ENCODE measurements at places on chromosomes 13 and 19.

GRCh38 chr19:5559804-5560133, 8.0 kb downstream of the TINCR start:
- DNase-seq: no peak

DNA sequence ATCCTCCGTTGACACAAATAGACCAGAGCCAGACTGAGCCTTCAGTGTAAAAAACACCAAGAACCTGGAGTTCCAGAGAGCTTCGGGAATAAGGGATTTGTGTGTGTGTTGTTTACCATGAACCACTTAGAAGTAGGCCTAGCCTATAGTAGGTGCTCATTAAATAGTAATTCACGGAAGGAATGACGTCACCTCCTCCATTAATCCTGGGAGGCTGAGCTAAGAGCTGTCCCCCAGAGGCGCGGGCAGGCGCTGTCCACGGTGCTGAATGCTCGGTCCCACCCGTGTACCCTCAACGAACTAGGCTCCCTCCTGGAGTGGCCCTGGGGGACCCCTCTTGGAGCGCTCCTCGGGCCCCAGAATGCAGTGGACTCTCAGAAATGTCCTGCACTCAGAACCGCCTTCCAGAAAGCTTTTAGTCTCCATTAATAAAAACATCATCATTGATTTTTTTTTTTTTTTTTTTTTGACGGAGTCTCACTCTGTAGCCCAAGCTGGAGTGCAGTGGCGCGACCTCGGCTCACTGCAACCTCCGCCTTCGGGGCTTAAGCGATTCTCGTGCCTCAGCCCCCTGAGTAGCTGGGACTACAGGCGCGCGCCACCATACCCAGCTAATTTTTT, 6.5 kb downstream of the UNC13A start:
- peak; percentile 67 for DNase-seq

DNA sequence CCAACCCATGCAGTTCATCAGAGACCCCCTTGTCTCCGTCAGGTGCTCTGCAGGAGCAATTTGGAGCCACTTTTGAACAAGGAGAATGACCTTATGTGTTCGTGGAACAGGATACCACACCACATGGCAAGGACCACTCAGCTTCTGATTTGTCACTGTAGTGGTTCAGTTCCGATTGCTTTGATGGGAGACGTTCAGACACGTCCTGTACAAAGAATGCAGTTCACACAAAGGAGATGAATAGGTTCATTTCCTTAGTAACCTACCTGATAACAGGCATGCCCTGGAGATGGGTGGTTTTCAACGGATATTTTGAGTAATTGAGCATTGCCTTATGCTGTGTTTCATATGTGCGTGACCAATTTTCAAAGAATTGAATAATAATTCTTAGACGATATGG, 17.2 kb downstream of the FGF9 start:
- no peak for DNase-seq

DNA sequence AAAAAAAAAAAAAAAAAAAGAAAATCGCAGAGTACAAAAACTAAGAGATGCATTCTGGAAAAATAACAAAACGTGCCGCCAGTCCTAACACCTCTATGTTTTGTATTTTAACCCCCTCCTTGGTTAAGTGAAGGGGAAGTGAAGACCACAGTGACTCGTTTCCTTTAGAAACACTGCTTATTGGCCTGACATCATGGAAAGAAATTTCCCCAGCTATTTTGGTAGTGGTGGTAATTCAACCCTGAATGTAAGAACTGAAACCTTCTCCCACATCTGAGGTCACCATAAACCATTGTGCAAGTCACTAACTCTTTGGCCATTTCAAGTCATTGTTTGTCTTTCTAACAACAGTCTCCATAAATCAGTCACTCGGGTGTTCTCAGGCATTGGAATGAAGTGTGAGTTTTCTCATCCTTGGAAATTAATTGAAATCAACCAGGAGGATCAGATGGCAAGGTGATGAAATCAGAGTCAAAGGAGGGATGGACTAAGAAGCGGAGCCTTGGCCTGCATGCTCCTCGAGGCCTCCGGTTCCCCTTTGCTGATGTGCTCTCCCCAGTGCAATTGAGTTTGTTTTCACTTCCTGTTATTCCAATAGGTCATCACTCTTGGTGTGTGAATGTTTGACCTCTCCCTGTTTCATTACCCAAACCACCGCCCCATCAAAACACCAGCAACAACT, 443.9 kb downstream of the FGF9 start:
- DNase-seq: no peak

DNA sequence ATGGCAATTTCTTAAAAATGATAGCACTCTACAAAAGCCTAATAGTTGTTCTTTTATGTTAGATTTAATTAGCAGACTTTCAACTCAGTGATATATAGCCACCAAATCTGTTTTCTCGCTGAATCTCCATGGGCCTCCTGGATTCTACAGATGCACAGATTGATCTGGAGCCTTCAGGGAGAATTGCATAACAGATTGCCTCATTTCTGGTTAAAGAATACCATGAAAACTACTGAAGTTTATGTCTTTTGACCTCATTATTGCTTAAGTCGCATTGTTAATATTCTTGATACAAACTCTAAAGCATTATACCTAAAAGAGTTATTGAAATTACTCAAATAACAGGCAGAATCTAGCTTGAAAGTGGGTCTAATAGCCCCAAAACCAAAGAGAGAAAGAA, 53.7 kb upstream of the PRR20A start:
- no peak for DNase-seq

DNA sequence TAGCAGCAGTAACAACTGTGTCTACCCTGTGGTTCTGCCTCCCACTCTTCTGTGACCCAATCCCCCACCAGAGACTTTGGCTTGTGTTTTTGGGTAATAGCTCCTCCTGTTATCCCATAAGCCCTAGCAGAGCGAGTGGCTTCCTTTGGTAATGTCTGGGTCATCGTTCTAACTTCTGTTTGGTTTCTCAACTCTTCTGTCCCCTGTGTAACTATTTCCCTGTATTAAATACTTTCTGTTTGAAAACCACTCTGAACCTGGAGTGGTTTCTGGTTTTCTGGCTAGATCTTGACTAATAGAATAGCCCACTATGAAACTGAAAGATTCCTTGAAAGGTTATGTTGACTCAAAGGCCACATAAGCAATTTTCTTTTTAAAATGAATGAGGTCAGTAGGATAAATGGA, 350.0 kb downstream of the DCT start:
- DNase-seq: no peak

DNA sequence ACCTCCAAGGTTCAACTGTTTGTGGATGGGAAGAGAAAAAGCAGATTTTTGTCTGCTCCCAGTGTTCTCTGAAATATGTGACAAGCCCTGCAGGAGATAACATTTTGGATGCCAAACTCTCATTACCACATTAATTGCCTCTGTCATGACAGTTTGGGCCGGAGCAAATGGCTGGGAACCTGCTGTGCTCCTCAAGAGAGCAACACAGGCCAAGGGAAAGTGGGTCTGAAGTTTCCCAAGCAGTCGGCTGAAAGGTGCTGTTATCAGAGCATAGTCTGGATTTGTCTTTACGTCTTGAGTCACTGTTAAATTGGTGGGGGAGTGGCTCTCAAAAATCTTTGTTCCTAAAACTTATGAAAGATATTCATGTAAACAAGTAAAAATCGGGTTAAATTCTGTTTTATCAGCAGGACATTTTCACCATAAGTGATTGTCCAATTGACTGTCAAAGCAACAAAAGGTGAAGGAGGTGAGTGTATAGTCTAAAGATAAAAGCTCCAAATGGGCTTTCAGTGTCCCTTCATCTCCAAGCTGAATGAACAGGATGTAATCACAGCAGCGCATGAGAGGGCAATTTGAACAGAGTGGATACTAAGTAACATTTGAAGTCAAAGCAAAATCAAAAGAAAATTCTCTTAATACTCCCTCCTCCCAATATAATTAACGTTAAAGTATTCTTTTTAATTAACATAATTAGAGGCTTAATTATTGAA, 844.8 kb downstream of the PCDH17 start:
- no peak for DNase-seq

GRCh38 chr13:103607995-103608394, 541.8 kb upstream of the SLC10A2 start:
- DNase-seq: no peak

GRCh38 chr13:24035411-24035810, 125.1 kb upstream of the SPATA13 start:
- DNase-seq: no peak
